Stimulated activated CD4-positive, alpha-beta T cell treated with anti-CD3 and anti-CD28 coated beads, Interleukin-2, amount 100 ng/mL, for 48 hours (primary cell): ENCODE measurements at places on chromosomes 4 and X.

GRCh38 chr4:184355111-184355604, 119.2 kb downstream of the IRF2 start:
- no peak for DNase-seq

GRCh38 chr4:155735496-155735895, 23.3 kb upstream of the GUCY1B1 start:
- DNase-seq = no peak

- no peak for DNase-seq
These were observed 116.5 kb upstream of the NDST4 start for GRCh38 chr4:115229873-115230272.

DNA sequence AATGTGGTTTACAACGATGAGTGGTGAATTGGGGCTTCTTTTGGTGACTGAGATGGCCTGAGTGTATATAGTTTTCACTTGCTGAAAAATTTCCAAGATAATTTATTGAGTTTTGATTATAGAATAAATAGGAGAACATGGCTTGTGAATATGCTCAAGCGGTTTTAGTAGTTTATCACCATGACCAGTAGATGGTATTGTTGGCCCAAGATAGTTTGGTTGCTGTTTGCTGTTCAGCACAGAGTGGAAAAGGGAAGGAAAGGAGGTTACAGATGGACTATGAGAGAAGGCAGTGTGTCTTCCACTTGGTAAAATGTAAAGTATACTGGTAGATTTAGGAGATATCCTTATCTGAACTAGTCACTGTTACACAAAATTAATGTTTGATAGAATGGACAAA, 55.8 kb upstream of the POU4F2 start:
- no peak for DNase-seq

GRCh38 chr4:76582817-76583087, 147.7 kb downstream of the SHROOM3 start:
- DNase-seq = no peak

DNA sequence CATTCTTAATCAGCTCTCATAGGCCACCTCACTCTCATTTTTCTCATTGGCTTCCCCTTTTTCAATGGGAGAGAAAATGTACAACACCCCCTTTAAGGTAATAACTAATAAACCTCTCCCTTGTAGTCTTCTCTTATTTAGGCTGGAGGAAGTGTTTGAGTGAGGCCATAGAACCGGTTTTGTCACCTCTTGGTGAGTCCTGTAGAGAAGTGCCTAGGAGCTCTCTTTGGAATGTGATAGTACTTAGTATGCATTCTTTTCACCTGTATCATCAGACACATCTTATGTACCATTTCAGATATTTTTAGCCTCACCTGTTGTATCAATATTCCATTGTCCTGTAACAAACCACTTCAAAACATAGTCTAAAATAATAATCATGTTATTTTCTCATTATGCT, 3.5 kb upstream of the TAB3 start:
- no peak for DNase-seq

DNA sequence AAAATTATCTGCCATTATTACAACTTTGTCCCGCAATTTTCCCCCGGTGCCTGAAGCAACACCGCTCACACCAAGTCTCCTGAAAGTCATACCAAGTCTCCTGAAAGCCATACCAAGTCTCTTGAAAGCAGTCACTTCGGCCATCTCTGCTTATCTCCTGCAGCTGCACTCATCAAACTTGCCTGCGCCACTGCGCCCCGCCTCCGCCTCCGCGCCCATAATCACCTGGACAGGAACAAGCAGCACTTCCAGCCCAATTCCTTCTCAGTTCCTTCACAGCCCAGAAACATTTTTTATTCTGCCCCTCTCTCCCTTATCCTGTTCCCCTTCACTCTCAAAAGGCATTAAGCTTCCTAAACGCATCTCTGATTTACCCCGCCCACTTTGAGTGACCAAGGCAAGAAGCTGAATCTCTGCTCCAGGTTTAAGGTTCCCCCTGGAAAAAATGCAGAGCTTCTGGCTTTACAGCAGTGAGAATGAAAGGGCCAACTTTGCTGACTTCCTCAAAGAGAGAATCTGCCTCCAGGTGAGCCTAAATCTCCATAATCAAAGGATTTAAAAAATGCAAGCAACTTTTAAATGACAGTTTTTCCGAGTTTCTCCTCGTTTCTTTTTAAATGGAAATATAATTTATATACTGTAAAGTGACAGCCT, 7.7 kb downstream of the GPR50 start:
- no peak for DNase-seq

DNA sequence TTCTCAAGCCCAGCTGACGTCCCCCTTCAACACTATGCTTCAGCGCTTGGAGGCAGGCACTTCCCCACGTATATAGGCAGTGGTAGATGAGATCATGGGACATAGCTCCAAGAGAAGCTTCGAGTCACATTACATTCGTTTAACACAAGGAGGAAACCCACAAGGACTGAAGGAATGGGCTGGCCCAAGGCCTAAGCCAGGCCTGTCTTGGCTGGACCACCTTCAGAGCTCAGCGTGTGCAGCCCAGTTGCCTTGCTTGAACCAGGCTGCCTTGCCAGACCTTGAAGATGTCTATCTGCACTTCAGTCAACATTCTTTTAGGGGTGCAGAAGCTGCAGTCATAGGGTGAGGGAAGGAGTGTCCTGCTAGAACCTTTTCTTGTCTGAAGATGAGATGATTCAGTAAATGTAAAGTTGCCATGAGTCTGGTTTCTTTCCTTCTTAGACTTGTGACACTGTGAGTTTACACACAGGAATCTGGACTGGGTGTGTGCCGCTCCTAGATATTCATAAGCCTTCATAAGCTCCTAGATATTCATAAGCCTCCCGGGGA, 144.1 kb upstream of the RBPJ start:
- DNase-seq = no peak

DNA sequence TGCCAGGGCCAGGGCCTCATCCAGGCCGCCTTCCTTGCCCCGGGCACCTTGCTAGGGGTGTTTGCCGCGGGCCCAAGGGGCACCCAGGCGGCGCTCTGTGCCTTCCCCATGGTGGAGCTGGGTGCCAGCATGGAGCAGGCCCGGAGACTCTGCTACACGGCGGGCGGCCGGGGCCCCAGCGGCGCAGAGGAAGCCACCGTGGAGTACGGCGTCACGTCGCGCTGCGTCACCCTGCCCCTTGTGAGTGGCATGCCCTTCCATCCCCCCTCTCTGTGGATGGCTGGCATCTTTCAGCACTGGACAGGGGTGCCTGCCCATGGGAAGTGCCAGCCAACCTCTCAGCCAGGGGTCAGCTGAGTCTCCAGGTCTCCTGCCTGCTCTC, 3.6 kb downstream of the PLXNB3 start:
- DNase-seq = no peak

DNA sequence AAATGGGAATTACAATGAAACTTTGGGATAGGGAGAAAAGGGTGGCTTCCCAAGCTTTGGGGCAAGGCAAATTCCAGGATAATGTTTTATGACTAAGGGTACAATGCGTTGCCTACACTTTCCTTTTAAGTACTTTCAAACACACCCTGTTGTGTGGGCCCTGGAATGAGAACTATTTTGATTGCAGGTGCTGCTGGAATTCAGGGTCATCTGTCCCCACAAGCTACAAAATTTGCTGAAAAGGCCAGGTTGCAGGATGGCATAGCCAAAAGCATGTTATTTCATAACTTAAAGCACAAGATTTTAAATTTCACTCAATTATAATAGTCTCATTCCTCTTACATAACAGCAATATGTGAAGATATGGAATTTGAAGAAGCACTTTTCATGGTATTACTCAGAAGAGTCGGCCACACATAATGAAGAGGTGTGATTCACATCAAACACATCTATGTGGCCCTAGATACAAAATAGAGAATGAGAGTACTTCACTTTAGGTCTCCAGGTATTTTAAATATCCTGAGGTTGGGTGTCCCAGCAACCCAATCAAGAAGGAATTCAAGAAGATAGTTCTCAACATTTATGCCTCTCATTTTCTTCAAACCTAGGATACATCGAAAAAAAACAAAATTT, 89.3 kb downstream of the APBB2 start:
- DNase-seq = no peak

GRCh38 chr4:676871-677235, 2.5 kb downstream of the MYL5 start:
- no peak for DNase-seq

DNA sequence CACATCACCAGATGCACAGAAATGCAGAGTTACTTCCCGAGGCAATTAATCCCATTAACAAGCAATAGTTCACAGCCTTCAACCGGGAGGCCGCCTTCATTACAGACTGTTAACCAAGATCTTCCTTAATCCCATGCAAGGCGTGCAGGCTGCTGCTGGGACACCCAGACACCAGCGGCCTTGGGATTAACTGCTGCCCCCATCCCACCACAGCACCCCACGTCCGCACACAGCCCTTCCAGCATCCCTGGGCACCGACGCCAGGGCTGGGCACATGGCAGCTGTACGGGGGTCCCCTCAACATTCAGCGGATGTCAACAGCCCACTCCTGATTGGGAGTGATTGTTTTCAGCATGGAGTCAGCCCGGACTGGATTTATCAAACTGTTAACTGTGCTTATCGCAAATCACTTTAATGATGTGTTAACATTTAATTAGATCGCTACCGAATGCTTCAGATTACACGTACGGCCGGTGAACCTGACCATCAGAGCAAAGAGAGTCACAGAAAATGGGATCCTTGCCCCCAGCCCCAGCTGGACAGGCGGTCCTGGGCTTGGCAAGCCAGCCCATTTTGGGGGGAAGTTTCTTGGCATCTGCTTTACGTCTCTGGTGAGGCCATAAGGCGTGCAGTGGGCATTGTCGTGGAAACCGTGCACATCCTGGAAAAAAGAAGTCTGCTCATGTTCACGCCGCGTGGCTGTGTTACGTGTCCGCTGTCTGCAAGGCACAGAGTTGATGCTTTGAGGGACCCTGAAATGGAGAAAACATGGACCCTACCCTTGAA, 126.4 kb downstream of the HMX1 start:
- no peak for DNase-seq
